ENCODE measurements at places on chromosomes 11 and 22.

- DNase-seq = no peak
Measured at GRCh38 chr11:69721745-69722144, 17.9 kb upstream of the FGF19 start.

DNA sequence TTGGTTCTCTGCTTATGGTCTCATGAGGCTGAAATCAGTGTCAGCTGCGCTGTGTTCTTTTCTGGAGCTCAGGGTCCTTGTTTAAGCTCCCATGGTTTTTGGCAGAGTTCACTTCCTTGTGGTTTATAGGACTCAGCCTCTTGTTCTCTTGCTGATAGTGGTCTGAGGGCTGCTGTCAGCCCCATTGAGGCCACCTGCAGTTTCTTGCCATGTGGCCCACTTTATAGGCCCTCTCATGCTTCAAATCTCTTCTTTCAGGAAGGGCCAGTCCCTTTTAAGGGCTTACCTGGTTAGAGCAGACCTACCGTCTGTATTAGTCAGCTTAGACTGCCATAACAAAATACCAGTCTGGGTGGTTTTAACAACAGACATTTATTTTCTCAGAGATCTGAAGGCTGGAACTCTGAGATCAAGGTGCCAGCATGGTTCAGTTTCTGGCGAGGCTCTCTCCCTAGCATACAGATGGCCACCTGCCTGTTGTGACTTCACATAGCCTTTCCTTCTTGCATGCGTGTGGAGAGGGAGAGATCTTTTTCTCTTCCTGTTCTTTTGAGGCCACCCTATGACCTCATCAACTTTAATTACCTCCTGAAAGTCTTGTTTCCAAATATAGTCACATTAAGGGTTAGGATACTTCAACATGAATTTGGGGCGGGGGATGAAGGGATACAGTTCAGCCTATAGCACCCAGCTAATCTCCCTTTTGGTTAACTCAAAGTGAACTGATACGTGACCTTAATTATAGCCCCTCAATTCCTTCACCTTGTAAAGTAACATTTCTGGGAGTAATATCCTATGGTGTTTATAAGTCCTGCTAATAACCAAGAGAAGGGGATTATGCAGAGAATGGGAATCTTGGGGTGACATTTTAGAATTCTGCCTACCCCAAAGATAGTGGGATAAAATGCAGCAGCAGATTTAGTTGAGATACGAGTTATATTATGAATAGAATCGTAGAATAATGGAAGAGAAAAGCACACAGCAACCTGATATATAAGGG is 131.8 kb downstream of the UVRAG start:
- DNase-seq = no peak

DNA sequence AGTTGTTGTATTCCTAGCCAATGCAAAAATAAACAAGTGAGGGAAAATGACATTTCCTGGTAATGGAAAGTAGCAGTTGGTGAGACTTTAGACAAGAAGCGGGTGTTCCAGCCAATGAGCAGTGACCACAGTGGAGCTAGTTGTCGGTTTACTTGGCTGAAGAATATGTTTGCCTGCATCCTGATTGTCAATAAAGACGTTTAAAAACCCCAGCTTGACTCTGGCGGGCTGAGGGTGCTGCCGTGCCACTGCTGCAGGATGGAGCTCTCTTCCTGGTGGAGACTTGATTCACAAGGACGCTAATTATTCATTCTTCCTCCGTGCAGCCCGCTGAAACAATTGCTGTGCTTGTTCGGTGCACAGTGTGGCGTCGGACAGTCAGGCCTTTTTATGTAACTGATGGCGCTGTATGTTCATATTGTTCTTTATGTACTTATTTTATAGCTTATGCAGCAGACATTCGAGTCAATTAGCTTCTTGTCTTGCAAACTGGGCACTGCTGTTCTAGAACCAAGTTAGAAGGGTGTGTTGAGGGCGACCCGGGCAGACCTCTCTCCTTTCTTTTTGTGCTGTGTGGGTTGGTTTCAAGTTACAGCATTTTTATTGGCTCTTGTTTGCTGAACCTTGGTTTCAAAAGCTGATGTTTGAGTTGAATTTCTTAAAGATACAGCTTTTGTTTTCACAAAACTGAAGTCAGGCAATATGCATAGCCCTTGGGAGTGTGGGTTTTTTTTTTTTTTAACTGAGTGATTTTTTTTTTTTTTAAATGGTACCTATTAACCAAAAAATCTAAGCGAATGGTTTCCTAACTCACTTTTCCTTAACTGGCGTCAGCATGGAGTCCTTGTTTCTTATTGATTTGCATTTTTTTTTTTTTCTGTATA is 153.9 kb downstream of the TEAD1 start:
- DNase-seq = no peak

GRCh38 chr22:44664149-44664548 is 37.9 kb upstream of the PRR5 start:
- no peak for DNase-seq

DNA sequence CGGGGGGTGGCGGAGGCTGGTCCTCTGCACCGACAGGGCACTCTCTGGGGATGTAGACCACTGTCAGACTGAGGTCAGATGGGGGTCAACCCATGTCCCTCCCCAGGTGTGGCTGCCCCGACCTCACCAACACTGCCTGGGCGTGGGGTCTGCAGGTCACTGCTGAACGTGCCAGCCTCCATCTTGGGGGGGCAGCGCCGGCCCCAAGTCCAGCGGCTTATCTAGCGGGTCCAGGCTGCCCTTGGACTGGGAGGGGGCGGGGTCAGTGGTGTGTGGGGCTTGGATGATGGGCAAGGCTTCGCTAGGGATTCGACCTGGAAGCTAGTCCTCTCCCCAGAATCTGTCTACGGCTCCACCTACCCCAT is 178.2 kb downstream of the IGLL1 start:
- no peak for DNase-seq

DNA sequence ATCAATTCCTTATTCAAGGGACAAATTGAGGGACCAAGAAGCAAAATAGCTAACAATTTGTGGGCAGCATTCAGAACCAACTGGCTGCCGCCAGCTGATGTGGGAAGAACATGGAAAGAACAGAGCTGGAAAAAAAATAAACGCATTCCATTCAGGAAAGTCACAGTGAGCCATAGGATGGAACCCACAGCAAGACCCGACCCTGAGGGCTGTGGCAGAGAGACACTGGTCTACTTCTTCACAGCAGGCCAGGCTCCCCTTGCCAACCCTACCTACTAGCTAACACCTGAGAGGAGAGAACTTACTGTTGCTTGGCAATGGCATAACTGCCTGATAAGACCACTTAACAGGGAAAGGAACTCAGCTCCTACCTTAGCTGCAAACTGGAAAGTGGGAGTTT is 123.5 kb upstream of the APOA1 start:
- DNase-seq = no peak

- no peak for DNase-seq
Measured at GRCh38 chr11:75077316-75077715, 19.4 kb downstream of the OR2AT4 start.

DNA sequence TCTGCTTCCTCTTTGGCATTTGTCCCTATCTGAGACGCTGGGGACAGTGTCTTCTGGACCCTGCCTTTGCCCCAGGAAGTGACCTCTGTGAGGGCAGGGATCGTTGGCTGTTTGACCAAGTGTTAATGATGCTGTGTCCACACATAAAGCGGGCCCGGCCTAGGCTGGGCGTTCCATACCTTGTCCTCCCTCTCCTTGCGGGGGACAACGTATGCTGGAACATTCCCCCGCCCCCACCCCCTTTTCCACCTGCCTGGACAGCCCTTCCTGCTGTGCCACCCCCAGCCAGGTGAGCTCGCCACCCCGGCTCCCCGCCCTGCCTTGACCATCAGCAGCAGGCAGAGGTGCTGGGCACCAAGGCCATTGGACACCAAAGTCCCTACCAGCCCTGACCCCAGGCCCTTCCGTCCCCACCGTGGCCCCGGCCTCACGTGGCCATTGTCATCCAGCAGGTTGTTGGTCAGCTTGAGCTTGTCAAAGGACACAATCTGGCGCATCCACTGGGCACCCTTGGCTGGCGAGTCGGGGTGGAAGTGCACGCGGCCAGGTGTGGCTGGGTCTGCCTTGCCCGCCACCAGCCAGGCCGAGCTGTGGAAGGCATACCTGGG is 4.1 kb upstream of the NUDT8 start:
- no peak for DNase-seq

DNA sequence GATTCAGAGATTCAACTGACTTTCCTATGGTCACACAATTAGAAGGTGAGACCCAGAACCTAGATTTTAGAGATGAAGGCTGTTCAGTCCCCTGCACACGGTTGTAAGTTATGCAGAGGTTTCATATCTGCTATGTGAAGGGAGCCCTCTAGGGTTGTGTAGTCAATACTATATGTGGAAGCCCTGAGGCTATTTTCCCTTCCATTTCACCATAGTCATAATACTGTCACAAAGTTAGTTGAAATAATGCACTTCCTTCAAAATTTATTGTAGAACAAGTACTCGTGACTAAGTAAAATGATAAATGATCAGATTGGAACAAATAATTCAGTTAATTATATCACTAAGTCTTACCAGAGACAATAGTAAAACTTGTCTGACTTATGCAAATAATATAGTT is 48.8 kb downstream of the ENDOD1 start:
- DNase-seq = no peak

- DNase-seq = no peak
Measured at GRCh38 chr22:42367980-42368378, 64.2 kb downstream of the NFAM1 start.

DNA sequence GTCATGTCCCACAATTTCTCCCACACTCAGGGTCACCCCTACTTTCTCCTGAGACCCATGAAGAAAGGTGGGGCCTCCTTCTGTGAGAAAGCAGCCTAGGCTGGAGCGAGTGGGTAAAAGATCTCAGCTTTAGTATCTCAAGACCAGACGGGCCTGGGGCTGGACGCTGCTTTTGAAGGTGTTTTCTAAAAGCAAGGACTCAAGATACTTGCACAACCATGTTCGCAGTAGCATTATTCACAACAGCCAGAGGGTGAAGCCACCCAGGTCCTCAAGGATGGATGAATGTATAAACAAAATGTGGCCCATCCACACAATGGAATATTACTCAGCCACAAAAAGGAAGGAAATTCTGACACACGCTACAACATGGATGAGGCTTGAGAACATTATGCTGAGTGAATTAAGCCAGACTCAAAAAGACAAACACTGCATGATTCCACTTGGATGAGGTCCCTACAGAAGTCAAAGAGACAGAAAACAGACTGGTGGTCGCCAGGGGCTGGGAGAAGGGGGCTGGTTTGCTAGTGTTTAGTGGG is 10.6 kb downstream of the SHANK2 start:
- no peak for DNase-seq

DNA sequence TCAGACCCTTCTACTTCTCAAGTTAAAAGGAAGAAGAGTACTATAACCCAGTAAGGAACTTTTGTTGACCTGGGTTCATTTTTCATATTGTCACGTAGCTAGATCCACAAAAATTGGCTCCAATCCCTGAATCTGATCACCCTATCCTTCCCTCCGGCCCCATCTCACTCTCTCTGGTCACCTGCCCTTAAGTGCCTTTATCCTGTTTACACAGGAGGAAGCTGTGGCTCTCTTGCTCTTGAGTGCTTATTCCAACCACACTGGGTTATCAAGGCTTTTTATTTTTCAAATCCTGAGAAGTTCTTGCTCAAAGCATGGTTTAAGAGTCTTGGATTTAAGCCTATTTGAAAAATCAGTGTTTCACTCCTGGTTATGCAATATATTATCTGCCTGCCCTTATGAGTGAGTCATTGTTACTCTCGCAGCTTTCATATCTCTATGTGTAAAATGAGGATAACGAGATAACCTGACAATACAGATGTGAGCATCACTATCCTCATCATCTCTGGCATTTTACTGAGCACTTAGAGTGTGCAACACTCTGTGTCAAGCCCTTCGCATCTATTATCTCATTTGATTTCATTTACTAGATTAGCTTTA is 293.9 kb downstream of the GUCY1A2 start:
- DNase-seq = no peak

DNA sequence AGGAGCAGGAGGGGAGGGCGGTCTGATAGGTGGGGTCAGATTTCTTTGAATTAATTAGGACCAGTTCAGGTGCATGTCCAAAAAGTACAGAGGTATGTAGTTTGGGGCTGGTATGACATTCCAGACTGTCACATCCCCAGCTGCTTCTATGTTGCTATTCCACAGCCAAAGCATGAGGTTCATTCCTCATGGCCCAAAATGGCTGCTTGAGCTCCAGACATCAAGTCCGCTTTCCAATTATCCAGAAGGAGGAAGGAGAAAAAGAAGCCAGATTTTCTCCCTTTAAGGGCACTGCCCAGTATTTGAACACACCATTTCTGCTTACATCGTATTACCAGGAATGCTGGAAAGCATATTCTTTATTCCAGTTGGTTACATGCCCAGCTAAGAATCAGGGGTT is 58.0 kb upstream of the CD82 start:
- DNase-seq = no peak

DNA sequence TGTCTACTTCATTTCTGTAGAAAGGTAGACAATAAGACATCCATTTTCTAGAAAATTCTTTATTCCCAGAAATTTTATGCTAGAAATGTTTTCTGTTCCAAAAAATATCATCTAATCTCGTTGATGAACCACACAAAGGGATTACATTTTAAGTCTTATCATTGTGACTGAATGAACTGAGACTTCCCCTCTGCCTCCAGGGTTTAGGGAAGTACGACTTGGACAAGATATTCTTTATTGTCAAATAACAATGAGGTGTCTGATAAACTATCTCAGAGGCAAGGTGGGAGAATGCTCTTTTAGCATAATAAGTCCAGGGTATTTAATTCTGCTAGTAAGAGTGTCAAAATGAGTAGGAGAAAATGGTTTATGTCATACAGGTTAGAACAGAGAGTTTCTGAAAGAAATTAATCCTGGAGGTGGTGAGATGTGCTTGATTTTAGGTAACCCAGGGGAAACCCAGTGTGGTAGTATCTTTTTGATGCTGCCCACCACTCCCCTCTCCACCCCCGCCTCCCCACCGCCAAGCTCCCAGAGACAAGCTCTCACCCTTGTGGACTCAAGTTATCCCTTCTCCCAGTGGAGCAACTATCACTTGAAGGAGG is 100.6 kb downstream of the CD44 start:
- no peak for DNase-seq

GRCh38 chr11:97965849-97966646 is 1054.7 kb upstream of the CNTN5 start:
- DNase-seq = no peak

DNA sequence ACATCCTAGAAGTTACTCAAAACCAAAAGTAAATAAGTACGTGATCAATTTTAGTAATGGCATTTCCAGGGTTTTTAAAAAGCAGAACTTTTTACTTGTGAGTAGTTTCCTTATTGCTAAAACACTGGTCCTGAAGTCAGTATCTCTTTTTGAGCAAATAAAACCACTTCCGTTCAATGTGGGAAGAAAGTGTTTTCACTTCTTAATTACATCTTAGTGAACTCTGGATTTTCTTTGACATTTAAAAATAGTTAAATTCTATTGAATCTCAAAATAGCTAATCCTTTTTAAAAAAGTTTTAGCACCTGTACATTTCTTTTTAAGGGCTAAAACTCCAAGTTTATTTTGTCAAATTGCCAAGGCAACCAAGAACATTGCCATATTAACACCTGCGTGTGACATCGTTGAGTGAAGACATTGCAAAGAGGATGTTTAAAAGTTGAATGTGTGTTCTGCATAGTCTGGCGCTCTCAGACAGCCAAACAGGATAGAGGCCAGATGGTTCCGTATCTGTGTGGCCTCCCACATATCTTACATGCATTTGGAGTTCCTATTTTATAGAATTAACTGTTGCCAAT is 17.2 kb upstream of the OR5B21 start:
- DNase-seq = peak; percentile 36

Measured in GM18507 (cell line).